GM23338 (cell line): ENCODE measurements at places on chromosomes 2 and 18. TPM values are rescaled to one million over a fixed set of nuclear protein-coding genes. Genes with fewer than 3 reads are reported as not detected.

Gene CCDC74B
- 22.1 and 34.5 TPM in 2 replicates for total RNA-seq

GRCh38 chr2:238441262-238442114, 14.8 kb downstream of the ASB1 start:
- no peak for DNase-seq

Gene MRO
- total RNA-seq = 0.80 and 2.0 TPM in 2 replicates

Gene TMEM163
- 0.85 and 1.1 TPM in 2 replicates for total RNA-seq

DNA sequence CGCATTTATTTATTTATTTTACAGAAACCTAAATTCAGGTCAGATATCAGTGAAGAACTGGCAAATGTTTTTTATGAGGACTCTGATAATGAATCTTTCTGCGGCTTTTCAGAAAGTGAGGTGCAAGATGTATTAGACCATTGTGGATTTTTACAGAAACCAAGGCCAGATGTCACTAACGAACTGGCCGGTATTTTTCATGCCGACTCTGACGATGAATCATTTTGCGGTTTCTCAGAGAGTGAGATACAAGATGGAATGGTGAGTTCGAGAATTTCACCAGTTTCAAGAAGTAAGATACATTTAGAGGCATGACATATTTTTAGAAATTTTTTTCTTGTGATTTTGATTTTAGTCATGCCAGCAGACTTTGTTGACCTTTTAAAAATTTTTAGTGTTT, 4.6 kb downstream of the CDCA7 start:
- no peak for DNase-seq

GRCh38 chr2:45884126-45884525, 232.7 kb downstream of the PRKCE start:
- DNase-seq = no peak

- DNase-seq = no peak
Observed at GRCh38 chr18:70333757-70334156, 44.9 kb downstream of the SOCS6 start.

Gene GAL3ST2
- 0.24 and 1.5 TPM in 2 replicates for total RNA-seq

- DNase-seq = no peak
Observed at GRCh38 chr2:118417406-118418120, 329.3 kb downstream of the INSIG2 start.

DNA sequence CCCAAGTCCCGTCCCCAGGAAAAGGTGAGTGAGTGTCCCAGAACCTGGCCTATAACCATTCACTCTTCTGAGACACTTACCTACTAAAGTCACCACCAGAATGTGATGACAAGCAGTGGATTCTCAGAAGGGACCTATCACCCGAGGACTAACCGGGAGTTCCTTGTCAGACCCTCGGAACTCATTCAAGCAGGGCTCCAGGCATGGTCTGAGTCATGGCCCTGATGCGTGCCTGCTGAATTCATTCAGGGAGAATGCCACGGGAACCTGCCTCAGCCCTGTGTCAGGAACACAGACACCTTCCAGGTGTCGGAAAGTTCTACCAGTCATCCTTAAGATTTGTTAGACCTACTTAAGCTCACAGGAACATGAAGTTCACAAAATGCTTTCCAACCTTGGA, 29.8 kb downstream of the ALPK2 start:
- DNase-seq = no peak

GRCh38 chr18:37588289-37588688, 22.7 kb upstream of the CELF4 start:
- no peak for DNase-seq

GRCh38 chr2:159758239-159758638, 39.8 kb downstream of the CD302 start:
- no peak for DNase-seq

Gene BOK
- total RNA-seq = 33.4 and 36.7 TPM in 2 replicates

GRCh38 chr2:180952082-180952481, 28.3 kb upstream of the UBE2E3 start:
- no peak for DNase-seq

Gene MC5R
- 0.54 TPM in 1 of 2 replicates, not detected in the other for total RNA-seq

DNA sequence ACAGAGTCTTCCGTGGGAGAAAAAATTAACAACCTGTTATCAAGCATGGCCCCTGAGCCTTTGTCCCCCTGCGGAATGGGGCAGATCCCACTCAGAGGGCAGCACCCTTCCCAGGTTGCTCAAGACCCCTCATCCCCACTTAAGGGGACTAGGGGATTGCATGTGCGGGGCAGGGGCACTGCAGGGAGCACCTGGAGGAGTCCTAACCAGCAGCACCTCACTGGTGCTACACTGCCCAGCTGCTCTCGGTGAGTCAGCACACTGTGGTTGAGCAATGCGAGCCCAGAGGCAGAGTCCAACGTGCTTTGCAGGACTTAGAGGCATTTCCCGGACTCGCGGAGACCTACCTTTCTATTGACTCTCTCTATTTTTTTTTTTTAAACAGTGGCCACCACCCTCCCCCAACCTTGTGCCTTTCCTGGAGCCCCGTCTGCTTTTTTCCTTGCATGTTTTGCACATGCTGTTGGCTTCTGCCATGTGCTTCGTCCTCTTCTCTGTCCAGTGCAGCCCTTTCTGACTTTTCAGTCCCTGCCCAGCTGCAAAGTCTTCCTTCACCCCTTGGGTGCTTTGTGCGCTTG, 74.0 kb downstream of the IL1R2 start:
- no peak for DNase-seq

DNA sequence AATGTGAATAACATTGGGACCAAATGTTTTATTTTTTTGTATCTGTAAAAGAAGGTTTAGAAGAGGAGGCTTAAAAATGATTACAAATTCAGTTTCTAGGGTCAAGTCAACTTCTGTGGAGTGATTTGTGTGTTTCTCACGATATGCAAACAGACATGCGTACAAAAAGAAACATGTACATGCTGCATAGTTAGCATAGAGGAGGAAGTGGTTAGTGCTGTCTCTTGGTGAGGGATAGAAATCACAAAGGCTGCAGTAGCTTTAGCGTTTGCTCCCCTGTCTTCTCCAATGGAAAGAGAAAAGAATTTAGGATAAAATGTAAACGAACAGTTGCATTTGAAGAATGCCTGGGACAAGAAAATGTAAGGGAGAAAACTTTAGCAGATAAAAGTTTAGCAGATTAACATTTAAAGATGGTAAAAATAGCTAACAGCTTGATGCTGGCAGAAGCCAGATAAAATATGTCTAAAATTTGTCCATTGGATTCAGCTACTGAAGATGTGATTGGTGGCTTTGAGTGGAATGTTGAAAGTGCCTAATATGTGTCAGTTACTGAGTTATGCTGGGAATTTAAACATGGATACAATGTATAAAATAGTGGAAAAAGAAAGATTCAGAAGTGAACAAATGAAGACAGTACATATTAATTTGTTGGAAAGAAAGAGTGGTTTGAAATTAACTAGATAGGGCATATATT, 44.9 kb downstream of the MALT1 start:
- DNase-seq = no peak

Gene DSC3
- 2.1 and 3.7 TPM in 2 replicates for total RNA-seq

DNA sequence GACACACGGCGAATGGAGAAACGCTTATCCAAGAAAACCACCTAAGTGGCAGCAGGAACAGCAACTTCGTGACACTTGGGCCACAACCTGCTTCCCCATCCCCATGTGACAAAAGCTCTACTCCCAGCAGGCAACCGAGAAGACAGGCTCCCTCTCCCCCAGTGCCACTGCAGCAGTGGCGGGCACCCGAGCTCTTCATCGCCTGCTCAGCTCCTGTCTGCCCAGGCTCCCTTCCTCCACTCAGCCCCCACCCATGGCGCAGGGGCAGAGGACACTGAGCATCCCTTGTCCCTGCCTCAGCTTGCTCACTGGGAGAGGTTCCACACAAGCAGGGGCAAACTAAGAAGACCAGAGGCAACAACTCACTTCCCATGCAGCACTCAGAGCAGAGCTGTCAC, 22.9 kb downstream of the SLC66A2 start:
- DNase-seq = no peak

Gene MAP2
- 3.2 and 4.4 TPM in 2 replicates for total RNA-seq

Gene AQP12A
- not detected in 2 replicates for total RNA-seq

Gene PIEZO2
- total RNA-seq = 8.2 and 15.0 TPM in 2 replicates

GRCh38 chr2:225582355-225583116, 183.0 kb downstream of the NYAP2 start:
- no peak for DNase-seq

GRCh38 chr2:70935468-70936164, at the start of gene ATP6V1B1:
Gene ATP6V1B1, plus strand, starts transcription at chr2:70935900. Its CDS starts 55 bp downstream, at chr2:70935955.
- DNase-seq = peak; percentile 59

- DNase-seq = no peak
Observed at GRCh38 chr18:45522371-45522770, 92.9 kb upstream of the SLC14A2 start.

Gene PCARE
- not detected in 2 replicates for total RNA-seq

GRCh38 chr2:215848698-215849097, 164.7 kb downstream of the MREG start:
- no peak for DNase-seq

DNA sequence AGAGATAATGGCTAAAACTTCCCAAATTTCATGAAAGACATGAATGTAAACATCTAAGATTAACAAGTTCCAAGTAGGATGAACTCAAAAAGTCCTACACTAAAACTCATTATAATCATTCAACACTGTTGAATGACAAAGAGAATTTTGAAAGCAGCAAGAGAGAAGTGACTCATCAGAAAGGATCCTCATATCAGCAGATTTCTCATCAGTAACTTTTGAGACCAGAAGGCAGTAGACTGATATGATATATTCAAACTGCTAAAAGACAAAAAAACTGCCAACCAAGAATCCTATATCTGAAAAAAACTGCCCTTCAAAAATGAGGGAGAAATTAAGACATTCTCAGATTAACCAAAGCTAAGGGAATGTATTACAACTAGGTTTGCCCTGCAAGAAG, 130.6 kb upstream of the OTX1 start:
- no peak for DNase-seq

Gene TMEM17
- total RNA-seq = 0.94 and 3.0 TPM in 2 replicates

Gene CPO
- 0.94 TPM in 1 of 2 replicates, not detected in the other for total RNA-seq

DNA sequence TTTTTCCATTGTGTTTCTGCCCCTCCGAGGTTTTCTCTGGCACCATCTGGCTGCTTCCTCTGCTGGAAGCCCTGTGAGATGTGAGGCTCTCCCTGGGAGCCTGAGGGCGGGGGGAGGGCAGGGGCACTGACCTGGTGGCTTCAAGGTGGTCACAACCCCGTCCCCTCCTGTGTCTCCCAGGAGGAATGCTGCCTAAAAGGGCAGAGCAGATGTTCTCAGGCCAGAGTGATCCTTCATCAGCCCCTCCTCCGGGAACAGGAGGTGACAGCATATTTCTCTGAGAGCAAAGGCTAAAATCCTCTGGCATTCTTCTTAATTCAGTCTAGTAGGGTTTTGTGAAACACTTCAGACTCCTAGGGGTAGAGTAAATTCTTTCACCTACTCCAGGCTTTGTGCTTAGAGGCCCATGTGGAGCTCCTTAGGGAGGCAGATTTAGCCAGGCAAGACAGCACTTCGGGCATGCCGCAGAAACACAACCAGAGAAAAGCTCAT, 18.3 kb upstream of the GREB1 start:
- no peak for DNase-seq

DNA sequence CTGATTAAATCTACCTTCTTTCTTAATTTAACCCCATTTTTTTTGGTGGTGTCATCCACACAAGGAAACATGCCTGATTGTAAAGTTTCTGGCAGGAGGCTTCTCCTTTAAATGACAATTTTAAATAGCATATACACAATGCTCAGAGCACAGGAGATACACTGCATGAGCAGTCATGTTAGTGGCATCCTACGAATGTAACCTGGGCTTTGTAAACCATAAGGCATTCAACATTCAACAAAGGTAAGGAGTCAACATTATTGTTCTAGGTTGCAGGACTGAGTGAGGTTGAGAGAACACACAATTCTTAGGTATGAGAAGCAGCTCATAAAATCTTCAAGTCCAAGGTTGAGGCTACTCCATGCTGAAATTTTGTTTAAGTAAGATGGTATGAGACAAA, 266.6 kb upstream of the SIX2 start:
- no peak for DNase-seq

GRCh38 chr2:36530178-36530982, 67.6 kb downstream of the FEZ2 start:
- no peak for DNase-seq

Gene GPR45
- total RNA-seq = 0.21 and 0.23 TPM in 2 replicates

- DNase-seq = peak; percentile 46
Observed at GRCh38 chr2:56473524-56473923, 289.7 kb downstream of the CCDC85A start.

DNA sequence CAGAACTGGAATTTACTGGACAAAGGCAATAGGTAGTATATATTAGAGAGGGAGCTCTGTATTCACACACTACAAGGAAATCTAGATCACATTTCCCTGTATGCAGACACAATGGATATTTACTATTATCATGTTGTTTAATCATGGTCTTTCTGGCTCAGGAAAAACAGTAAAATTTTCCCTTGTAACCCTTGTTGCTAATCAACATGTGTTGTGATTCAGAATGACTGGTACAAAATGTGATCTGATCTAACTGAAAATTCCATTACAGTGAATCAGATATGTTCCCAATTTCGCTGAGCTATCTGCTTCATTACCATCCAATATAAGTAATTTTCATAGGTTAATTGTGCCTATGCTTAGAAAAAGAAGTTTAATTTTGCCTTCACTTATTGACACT, 1109.7 kb downstream of the LRP1B start:
- DNase-seq = no peak

Gene FTCDNL1
- 1.7 and 3.3 TPM in 2 replicates for total RNA-seq

DNA sequence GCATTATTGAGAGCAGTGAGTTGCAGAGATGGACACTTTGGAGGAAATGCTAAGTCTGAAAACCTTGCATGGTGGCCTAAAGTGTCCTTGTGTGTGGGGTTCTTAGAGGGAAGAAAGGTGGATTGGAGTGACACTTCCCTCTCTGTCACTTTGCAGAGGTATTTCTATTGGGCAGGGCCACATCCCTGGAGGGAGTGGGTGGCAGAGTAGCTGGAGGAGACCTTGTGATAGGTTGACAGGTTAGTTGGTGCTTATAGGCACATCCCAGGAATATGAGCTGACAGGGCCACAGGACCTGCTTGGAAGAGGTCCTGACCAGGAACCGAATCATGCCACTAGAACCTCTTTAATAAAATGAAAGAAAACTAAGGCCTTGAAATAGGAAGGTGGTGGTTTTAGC, 972 bp upstream of the IGFBP5 start:
- DNase-seq = no peak

Gene B4GALT6
- total RNA-seq = 33.8 and 40.4 TPM in 2 replicates

DNA sequence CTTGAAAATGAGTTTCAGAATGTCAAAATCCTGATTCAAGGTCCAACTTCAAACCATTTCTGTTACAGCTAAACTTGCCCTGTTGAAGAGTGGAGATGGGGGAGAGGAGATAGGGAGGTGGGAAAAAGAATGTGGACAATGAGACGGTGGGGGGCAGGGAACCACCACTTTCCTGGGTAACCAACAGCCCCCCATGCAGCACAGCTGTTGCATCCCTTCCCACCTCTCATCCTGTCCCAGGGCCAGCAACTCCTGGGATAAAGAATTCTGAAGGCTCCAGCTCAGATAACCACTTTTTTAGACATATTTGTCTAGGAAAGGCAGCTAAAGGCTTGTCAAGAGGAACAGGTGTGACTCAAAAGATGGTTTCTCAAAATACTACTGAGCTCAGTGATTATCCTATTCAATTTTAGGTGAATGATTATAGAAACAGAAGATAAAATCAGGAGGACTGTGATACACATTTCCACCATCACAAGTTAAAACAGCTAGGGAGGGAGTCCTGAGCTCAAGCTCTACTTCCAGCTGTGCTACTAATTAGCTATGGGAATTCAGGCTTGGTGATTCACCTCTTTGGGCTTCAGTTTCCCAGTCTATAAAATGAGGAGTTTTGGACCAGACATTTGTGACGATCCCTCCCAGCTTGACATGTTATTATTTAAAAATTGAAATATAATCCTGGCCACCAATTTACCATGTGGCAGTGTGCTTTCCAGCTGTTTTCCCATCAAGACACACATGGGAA, 36.3 kb downstream of the HDHD2 start:
- peak; percentile 61 for DNase-seq

GRCh38 chr2:27984153-27984552, 93.6 kb downstream of the BABAM2 start:
- no peak for DNase-seq
